A549 treated with Mapracorat at 1 μM for 4 hours (cell line): ENCODE measurements at places on chromosomes 6 and 20. TPM values are rescaled to one million over a fixed set of nuclear protein-coding genes. Genes with fewer than 3 reads are reported as not detected.

Gene CCM2L
- total RNA-seq: 0.27 to 0.61 TPM (median 0.35 TPM) in 5 replicates

Gene RAET1E
- total RNA-seq: 1.8 to 3.5 TPM (median 3.1 TPM) in 5 replicates

Gene MTRF1L
- total RNA-seq: 14.3 to 18.2 TPM (median 16.6 TPM) in 5 replicates

Gene VWA7
- 0.72 to 2.2 TPM (median 1.4 TPM) in 5 replicates for total RNA-seq

Gene THEMIS
- not detected in 5 replicates for total RNA-seq

Gene TULP1
- total RNA-seq: not detected in 5 replicates

Gene RPL7L1
- total RNA-seq: 61.4 to 82.5 TPM (median 64.6 TPM) in 5 replicates

Gene ADAM33
- total RNA-seq: 0.05 to 0.09 TPM (median 0.08 TPM) in 4 of 5 replicates, not detected in the other

Gene BPI
- not detected in 5 replicates for total RNA-seq

Gene MSH5
- total RNA-seq: 11.8 to 15.5 TPM (median 13.1 TPM) in 5 replicates

Gene PBOV1
- not detected in 5 replicates for total RNA-seq

Gene ADGB
- total RNA-seq: not detected in 5 replicates

Gene BMP5
- total RNA-seq: 0.04 TPM in 1 of 5 replicates, not detected in the others

Gene C6orf141
- 9.7 to 13.3 TPM (median 11.2 TPM) in 5 replicates for total RNA-seq

Gene ZSWIM1
- total RNA-seq: 4.8 to 5.9 TPM (median 5.8 TPM) in 5 replicates

Gene PDRG1
- 29.4 to 33.1 TPM (median 32.2 TPM) in 5 replicates for total RNA-seq

Gene RFX6
- not detected in 5 replicates for total RNA-seq

Gene ABCF1
- 46.8 to 55.1 TPM (median 50.0 TPM) in 5 replicates for total RNA-seq

Gene FAM217A
- not detected in 5 replicates for total RNA-seq

Gene NOX3
- not detected in 5 replicates for total RNA-seq

Gene PTK7
- total RNA-seq: 3.9 to 5.8 TPM (median 4.8 TPM) in 5 replicates

Gene SMLR1
- total RNA-seq: not detected in 5 replicates

Gene LTB
- total RNA-seq: 0.35 to 0.88 TPM (median 0.51 TPM) in 5 replicates

Gene EIF2S2
- total RNA-seq: 87.9 to 114 TPM (median 92.8 TPM) in 5 replicates

Gene SIGLEC1
- total RNA-seq: 0.01 to 0.02 TPM (median 0.02 TPM) in 3 of 5 replicates, not detected in the others

Gene DEFB132
- not detected in 5 replicates for total RNA-seq

Gene SEL1L2
- total RNA-seq: not detected in 5 replicates

Gene LINC00237
- not detected in 5 replicates for total RNA-seq

Gene NKAIN2
- total RNA-seq: not detected in 5 replicates

Gene PI3
- 2.2 to 4.2 TPM (median 3.7 TPM) in 5 replicates for total RNA-seq

Gene JAG1
- 33.7 to 40.1 TPM (median 37.9 TPM) in 5 replicates for total RNA-seq

Gene OPN5
- total RNA-seq: not detected in 5 replicates

Gene SMIM29
- 18.4 to 26.7 TPM (median 24.8 TPM) in 5 replicates for total RNA-seq

Gene KIAA1755
- 0.08 to 0.26 TPM (median 0.13 TPM) in 5 replicates for total RNA-seq

Gene SUMO4
- not detected in 5 replicates for total RNA-seq

Gene FKBP1C
- 1.5 to 2.4 TPM (median 2.0 TPM) in 5 replicates for total RNA-seq

Gene ZC2HC1B
- total RNA-seq: not detected in 5 replicates

Gene C6orf132
- 1.9 to 3.0 TPM (median 2.5 TPM) in 5 replicates for total RNA-seq

Gene TPMT
- 5.5 to 6.0 TPM (median 5.8 TPM) in 5 replicates for total RNA-seq

Gene NNAT
- not detected in 5 replicates for total RNA-seq

Gene PABPC1L
- total RNA-seq: 11.4 to 20.6 TPM (median 15.7 TPM) in 5 replicates

Gene AIF1
- total RNA-seq: not detected in 5 replicates

Gene TFAP2D
- not detected in 5 replicates for total RNA-seq
